ENCODE measurements at places on chromosomes 3 and 15.

DNA sequence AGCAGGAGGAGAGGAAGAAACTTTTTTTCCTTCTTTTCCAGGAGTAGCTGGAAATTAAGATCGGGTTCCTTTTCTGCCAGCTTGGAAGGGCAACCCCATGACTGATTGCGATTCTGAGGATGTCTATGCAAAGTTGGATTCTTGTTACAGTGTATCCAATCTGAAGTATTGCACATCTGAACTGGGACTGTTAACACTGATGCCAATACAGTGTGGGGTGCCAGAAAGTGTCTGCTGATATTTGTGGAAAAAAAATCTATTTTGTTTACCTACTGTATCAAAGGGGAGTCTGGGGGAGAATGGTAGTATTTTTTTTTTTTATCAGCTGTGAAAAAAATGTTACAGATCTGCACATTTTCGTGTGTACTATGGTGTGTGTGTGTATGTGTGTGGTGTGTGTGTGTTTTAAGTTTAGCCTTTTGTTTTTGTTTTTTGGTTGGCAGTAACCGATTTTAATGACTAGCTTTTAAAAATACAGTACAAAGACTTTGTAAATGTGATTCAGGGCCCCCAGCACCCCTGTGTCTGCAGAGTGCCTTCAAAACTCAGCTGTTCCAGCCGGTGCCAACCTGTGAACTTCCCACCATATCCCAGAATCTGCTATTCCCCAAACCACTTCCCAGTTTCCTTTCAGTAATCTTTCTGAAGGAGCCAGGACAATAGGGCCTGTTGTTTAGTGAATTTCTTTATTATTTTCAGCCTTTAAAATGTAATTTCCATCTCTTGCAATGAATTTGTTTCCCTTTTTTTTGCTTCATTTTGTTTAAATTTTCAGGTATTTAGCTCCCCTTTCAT, 1.9 kb downstream of the RAP2B start:
- no peak for DNase-seq

DNA sequence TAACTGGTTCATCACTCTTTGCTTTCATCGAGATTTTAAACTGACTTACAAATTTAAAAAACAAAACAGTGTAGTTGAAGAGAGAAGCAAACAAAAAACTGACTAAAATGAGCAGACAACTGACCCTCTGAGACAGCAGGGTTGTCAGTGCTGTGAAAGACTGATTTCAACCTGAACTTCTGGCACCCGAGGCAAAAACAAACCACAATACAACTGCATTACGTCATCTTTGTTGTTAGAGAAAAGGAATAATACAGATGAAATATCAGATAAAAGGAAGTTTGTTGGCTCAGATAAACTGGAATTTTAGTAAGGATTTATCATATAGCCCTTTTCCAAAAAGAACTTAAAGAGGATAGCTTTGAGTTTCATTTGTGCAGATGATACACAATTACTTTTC, 51.1 kb downstream of the PARP15 start:
- no peak for DNase-seq

DNA sequence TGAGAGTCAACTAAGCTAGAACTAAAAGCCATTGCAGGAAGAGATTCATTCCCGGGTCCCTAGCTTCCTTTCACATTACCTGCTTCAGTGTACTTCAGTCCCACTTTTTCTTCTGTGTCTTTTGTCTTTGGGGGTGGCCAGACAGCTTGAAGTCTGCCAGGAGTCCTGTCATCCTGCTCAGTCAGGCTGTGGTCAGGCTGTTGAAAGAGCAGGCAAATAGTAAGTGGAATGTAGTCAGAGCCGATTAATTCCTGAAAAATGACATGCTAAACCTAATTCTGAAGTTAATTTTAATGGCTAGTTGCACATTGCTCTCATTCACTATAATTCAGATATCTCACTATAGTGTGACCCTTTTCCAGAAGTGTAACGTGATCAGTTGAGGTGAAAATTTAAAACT, 129.6 kb downstream of the FMN1 start:
- DNase-seq: no peak

- DNase-seq: no peak
Observed at GRCh38 chr3:176577447-176577846, 619.8 kb downstream of the TBL1XR1 start.

- DNase-seq: no peak
Observed at GRCh38 chr15:47376190-47376589, 341.1 kb upstream of the SEMA6D start.

GRCh38 chr15:52071570-52071969, 41.0 kb downstream of the BCL2L10 start:
- DNase-seq: peak; percentile 43

GRCh38 chr3:178880274-178880673, 191.3 kb downstream of the ZMAT3 start:
- no peak for DNase-seq

DNA sequence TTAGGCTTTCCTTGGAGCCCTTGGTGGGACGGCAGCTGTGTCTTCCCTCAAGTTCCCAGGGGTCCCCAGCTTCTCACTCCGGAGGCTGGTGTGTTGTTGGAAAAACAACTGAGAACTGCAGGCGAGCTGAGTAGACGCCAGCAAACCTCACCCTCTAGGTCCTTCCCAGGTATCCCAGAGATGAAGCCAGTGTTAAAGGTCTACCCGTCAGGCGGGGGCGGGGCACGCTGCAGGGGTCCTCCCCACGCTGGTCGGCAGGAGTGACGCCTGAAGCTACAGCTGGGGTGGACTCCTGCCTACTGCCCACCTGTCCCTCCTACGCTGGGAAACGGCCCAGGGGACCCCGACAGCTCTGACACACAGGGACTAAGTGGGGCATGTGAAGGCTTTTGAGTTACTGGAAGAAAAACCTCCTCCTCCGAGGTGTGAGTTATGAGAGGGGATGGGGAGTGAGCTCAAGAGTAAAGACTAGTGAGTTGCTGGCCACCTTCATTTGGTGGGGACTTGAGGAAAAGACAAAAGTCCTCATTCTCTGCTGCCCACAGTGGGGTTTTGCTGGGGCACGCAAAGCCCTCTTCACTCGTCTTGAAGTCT, 32.2 kb upstream of the SNRPA1 start:
- no peak for DNase-seq

DNA sequence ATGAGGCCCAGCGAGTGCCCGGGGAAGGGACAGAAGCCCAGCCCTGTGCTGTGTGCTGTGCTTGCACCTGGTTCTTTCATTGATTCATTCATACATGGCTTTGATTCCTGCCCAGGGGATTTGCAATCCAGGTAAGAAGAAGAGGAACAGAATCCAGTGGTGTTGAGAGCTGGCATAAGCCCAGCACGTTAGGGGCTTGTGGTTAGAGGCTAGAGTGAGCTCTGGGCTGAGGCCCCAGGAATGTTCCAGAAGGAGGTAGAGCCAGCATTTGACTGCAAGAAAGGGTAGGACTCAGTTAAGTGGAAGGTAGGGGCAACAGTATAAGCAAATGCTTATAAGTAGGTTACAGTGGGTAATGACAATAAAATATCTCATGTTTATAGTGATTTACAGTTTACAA, 2.3 kb downstream of the VWA5B2 start:
- DNase-seq: no peak

DNA sequence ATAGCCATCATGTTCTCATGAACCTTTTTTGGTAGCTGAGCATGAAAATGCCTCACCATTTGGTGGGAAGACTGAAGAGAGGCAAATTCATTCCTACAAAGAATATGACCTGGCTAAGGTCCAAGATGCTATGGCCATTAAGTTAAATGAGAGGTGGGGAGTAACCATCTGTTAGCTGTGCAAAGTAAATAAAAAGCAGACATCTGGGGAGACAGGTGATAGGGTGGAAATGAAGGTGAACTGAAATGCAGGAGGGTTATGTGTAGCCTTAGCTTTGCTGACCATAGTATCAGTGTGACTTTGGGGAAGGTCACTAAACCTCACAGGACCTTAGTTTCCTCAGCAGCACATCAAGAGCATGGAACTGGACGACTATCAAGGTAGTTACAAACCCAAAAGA, 111.0 kb upstream of the STRIT1 start:
- no peak for DNase-seq

GRCh38 chr15:91050128-91050455, 27.7 kb upstream of the VPS33B start:
- DNase-seq: no peak

DNA sequence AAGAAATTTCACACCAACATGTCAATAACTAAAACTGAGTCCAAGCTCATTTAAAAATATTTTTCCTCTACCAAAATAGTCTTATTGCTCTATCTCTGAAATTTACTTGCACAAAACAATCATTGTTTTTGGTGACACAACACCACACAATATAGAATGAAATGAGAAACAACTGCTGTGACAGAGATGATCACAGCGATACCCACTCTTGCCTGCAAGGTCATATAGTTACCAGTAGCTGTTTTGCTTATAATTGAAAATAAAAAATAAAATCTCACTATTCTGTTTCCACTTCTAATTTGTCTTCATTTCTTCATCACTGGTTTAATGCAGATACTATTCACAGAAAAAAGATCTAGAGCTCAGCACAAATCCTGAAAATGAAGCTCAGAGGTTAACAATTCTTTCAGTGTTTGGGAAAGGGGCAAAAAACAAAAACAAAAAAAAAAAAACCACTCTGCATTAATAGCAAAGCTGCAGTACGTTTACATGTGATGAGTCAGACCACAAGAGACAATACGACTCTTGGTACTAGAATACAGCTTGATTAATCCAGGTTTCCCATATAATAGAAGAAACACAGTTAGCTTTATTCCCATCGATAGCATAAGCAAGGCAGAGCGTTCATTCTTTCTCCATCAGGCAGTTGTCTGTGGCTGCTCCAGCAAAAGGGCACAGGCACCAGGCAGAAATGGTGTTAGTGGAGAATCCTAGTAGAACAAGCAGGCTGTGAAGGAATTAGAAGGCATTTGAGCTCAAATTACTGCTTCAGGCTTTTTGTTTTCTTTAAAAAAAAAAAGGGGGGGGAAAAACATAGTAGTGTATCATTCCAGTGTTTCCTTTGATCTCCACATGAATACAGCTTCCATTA, 773 bp downstream of the ANKRD28 start:
- DNase-seq: peak; percentile 37

DNA sequence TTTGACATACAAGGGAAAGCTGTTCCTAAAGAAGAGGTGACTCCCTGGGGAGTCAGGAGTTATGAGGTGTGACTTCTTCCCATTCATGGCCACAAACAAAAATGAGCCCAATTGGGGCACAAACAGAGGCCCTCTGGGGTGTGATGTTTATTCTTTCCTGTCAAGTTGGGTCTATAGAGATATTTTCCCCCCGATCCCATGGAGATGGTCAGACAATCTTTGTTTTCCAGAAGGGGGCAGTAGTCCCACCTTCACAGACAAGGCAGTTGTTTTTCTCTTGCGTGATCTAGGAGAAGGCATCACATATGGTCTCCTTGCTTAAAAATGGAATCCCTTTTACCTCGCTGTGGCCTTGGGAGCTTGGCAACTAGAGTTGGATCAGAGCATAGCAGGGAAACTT, 110.3 kb downstream of the MFSD1 start:
- no peak for DNase-seq

- no peak for DNase-seq
Observed at GRCh38 chr3:58043933-58044332, 35.7 kb downstream of the FLNB start.

All from head of caudate nucleus (tissue), 42 donors.